Stimulated activated CD4-positive, alpha-beta T cell treated with anti-CD3 and anti-CD28 coated beads, Interleukin-1b, Interleukin-23, amount 100 ng/mL, for 24 hours (primary cell): ENCODE measurements at places on chromosomes 4 and X.

DNA sequence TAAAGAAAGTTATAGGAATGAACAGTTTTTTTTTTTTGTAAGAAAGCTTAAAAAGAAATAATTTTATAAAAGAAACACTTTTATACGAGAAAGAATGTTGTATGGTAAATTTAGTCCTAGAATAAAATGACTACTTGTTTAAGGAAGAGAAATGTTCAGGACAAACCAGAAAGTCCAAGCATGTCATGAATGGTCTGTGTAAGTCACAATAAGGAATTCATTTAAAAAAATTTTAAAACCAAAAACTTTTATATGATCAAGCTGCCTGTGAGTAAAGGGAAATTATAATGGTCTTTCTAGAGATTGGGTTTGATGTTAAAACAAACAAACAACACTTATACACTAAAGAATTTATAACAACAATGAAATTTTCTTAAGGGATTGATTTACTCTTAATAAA is 858.9 kb upstream of the PCDH7 start:
- DNase-seq = no peak

DNA sequence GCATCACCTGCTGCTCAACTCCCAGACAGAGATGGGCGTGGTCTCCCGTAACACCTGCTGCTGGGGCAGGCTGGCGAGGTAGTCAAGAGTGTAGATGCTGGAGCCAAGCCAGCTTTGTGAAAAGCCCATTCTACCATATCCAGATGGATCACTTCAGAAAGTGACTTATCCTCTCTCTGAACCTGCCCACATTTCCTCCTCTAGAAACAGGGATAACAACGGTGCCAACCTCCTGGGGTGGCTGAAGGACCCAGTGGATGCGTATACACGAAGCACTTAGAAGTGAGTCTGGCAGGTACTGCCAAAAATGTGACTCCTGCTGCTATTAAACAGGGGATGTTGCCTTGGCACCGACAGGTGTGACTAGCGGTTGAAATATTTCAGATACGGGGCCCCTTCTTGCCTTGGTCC is 95.8 kb downstream of the SORBS2 start:
- DNase-seq = no peak

DNA sequence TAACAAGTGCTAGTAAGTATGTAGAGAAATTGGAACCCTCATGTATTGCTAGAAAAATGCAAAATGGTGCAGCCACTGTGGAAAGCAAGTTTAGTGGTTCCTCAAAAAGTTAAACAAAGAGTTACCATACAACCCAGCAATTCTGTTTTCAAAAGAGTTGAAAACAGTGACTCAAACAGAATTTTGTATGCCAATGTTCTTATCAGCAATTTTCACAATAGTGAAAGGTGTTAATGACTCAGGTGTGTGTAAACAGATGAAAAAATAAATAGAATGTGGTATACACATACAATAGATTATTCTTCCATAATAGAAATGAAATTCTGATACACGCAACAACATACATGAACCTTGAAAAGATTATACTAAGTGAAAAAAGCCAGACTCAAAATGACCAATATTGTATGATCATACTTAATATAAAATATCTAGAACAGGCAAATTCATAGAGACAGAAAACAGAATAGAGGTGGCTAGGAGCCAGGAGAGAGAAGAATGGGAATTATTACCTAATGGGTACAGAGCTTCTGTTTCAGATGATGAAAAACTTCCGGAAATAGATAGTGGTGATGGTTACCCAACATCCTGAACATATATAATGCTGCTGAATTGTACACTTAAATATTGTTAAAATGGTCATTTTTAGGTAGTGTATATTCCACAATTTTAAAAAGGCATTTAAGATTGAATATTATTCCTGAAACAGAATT is 51.6 kb downstream of the WDFY3 start:
- no peak for DNase-seq

DNA sequence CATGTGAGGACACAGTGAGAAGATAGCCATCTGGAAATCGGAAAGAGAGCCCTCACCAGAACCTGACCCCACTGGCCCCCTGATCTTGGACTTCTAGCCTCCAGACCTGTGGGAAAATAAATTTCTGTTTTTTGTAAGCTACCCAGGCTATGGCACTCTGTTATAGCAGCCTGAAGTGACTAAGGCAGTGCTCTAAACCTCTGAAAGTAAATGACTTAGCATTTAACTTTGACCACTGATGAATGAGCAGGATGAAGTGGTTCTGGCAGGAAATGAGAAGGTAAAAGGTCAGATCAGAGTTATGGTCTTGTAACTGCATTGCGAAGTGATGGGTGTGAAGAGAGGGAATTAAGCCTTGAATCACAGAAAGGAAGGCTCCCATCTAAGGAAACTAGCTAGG is 17.0 kb downstream of the GPAT3 start:
- DNase-seq = no peak

DNA sequence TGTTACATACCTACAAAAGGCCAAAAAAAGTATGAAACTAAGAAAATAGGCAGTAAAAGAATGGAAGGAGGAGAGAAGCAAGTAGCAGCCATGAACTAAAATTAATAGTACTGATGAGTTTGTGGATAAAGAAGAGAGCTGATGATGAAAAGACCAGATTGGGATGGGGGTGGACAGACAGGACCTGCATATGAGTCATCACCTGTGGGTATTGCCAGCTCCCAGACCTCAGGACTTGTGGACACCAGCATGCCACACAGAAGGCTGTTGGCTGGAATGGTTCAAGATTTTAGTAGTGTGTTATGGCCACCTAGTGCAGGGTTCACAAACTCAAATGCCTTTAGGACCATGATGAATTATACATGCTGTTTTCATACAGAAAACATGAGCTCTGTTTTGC is 58.9 kb downstream of the ARX start:
- DNase-seq = no peak

DNA sequence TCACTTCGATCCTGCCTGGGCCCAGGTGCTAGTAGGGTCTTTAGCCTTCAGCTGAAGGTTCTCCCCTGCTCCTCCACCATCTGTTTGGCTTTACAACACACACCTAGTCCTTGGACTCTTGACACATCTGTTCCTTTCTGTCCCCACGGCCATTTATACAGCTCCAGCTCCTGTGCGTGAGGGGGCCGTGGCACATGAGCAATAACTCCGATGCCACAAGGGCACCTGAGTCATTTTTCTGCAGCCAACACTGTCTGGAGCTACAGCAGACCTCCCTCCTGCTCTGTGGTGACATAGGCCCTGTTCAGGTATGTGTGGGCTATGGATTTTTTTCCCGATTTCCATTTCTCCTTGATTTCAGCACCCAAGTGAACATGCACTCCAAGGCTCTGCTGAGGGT is 44.7 kb upstream of the BCOR start:
- DNase-seq = no peak

DNA sequence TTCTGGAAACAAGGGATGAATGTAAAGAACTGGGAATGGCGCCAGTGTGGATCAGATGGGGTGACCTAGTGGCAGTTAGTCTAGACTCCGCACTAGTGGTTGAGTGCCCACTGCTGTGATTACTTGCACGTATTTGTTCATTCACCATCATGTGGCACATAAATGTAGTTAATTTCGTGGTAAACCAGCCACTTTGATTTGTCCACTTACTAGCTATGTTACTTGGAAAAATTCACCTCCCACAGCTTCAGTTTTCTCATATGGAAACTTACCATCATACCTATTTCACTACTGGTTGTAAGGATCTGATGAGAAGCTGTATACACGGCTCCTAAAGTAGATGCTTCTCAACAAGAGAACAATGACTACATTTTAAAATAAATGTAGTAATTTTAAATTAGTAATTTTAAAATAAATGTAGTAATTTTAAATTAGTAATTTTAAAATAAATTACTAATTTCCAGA is 394 bp upstream of the DYNLT3 start:
- no peak for DNase-seq

DNA sequence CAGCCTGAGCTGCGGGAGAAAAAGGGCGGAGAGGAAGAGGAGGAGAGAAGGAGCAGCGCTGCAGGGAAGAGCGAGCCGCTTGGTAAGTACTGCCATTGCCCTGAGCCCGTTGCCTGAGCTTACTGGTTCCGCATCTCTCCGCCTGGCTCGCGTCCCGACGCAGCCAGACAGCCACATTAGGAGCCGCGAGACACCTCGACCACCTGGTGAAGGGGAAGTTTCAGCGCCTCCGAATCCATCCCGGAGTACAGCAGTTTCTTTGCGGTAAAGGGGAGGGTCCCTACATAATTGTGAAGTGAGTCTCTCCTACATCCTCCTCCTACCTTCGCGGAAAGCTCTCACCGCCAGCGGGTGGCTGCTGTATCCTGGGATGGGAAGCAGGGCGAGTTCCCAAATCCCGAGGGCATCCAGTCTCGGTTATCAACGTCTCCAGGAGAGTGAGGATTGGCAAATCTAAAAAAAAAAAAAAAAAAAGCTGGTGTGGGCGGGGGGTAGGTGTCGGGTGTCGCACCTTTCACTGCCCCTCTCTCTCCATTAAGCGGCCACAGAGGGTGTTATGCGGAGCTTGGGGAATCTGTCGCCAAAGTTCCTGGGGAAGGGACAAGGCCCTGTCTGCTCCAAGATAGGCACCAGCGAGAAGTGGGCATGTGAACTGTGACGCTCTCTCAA is 7.9 kb downstream of the TBX22 start:
- no peak for DNase-seq

DNA sequence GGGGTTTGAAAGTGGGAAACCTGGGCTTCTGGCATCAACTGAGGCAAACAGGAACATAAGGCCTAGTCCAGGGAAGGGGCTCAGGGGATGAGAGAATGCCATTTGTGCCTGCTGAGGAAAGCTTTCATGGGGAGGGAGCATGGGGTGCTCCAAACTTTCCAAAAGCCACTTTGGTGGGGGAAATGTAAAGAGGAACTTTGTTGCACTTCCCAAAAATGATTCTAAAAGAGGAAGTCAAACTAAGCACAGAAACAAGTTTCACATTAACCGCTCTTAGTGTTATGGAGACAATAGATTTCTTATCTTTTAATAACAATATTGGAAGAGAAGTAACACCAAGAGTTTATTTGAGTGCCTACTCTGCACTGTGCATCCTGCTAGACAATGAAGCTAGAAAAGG is 32.3 kb downstream of the GAB3 start:
- no peak for DNase-seq

GRCh38 chrX:123738378-123738940 is 5.6 kb upstream of the THOC2 start:
- DNase-seq = no peak

GRCh38 chr4:8747467-8748235 is 124.0 kb downstream of the HMX1 start:
- DNase-seq = no peak

DNA sequence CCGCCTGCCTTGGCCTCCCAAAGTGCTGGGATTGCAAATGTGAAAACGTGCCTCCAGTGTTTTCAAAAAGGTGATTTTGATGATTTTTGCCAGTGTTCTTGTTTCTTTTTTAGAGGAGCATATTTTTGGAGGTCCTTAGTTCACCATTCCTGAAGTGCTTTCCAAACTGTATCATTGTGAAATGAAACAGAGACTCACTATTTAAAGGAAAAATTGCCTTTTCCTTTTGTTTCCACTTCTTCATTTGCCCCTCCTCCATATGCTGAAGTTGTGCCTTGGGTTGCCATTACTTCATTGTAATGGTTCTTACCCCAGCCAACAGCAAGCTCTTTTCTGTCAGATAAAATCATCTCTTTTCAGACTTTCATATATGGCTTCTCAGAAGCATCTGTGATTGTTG is 164.4 kb downstream of the FNIP2 start:
- DNase-seq = no peak

DNA sequence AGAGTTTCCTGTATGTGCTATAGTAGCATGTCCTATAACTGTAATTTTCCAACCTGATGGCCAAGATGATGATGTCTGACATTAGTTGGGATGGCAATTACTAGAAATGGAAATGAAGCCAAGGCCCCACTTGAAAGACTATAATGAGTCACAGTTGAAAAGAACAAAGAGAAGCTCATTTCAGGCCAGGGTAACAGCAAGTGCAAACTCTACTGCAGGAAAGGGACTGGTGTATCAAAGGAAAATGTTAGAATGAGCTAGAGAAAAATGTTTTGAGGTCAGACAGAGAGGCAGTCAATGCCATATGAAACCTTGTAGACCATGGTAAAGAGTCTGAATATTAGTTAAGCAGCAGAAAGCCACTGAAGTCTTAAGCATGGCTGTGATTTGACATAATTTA is 146.2 kb upstream of the SH3RF1 start:
- DNase-seq = no peak

GRCh38 chr4:2256781-2257191 is 5.1 kb downstream of the MXD4 start:
- no peak for DNase-seq

GRCh38 chr4:184032091-184032490 is 127.0 kb downstream of the STOX2 start:
- no peak for DNase-seq
